ENCODE measurements at places on chromosomes 2 and 18. TPM values are rescaled to one million over a fixed set of nuclear protein-coding genes. Genes with fewer than 3 reads are reported as not detected.

RMDN2 gene
- total RNA-seq, result 3.0 TPM

BCL2 gene
- 2.3 TPM for total RNA-seq

UBE2E3 gene
- total RNA-seq, result 75.1 TPM

IL18RAP gene
- not detected for total RNA-seq

RAPGEF4 gene
- total RNA-seq, result 0.78 TPM

SERPINB3 gene
- total RNA-seq, result 0.11 TPM

GPD2 gene
- total RNA-seq, result 32.2 TPM

EPG5 gene
- 20.7 TPM for total RNA-seq

ECEL1 gene
- 21.9 TPM for total RNA-seq
